ENCODE measurements at places on chromosomes 4 and X.
A peak's percentile ranks its signal among the peaks of the same experiment; 100 is the strongest.

- DNase-seq = peak; percentile 86
Measured at GRCh38 chr4:189202182-189202868, 738.3 kb upstream of the FRG1 start.

DNA sequence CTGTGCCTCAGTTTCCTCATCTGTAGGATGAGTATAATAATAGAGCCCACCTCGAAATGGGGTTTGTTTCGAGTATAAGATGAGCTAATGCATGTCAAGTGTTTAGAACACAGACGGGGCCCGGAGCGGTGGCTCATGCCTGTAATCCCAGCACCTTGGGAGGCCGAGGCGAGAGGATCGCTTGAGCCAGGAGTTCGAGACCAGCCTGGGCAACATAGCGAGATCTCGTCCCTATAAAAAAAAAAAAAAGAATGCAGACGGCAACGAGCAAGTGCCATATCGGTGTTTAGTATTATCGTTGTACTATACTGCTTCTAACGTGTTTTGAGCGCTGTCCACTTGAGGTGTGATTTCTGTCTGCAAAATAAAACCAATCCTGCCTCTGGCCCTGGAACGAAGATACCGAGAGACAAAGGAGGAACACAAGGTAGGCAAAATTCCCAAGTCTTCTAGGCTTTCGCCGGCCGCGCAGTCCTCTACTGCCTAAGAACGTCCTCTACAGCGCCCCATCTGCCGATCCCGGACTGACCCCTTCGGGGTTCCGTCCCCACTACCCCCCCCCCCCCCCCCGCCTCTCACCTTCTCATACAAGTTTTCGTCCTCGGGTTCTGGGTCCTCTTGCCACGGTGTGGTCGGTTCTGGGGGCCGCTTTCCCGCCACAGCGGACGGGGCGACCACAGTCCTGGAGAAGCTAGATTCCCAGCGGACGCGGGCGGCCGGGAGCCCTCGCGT, 442 bp downstream of the NDUFB11 start:
- no peak for DNase-seq

GRCh38 chrX:101415180-101416145, 7.4 kb downstream of the HNRNPH2 start:
- DNase-seq = peak; percentile 63

DNA sequence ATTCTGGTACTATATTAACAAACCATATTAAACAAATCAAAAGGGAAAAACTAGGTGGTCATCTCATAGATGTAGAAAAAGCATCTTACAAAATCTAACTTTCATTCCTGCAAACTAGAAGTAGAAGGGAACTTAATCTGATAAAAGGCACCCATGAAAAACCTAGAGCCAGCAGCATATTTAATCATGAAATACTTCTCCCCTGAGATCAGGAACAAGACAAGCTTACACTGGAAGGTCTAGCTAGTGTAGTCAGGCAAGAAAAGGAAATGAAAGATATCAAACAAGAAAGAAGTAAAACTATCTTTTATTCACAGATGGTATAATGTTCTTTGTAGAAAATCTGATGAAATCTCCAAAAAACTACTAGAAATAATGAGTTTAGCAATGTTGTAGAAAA, 41.2 kb downstream of the ATP10D start:
- DNase-seq = no peak

- DNase-seq = no peak
Measured at GRCh38 chrX:134373736-134374135, 86.2 kb upstream of the HPRT1 start.

DNA sequence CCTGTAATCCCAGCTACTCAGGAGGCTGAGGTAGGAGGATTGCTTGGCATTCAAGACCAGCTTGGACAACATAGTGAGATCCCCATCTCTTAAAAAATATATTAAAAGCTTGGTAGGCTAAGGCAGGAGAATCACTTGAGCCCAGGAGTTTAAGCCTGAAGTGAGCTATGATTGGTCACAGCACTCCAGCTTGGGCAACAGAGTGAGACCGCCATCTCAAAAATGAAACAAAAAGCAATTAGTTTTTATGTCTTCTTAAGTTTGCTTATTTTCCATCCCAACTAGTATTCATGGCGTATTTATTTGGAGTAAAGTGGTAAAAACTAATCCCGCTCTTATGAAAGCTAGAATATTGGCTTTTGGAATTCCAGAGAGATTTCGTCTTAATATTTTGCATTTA, 25.4 kb upstream of the PDE5A start:
- DNase-seq = no peak

- DNase-seq = no peak
Measured at GRCh38 chrX:83260288-83260687, 247.8 kb upstream of the POU3F4 start.

GRCh38 chr4:104449537-104449936, 45.2 kb downstream of the CXXC4 start:
- DNase-seq = no peak

- DNase-seq = no peak
Measured at GRCh38 chr4:5979981-5980380, 38.2 kb downstream of the C4orf50 start.

GRCh38 chrX:106898462-106898861, 4.7 kb downstream of the RIPPLY1 start:
- DNase-seq = no peak

DNA sequence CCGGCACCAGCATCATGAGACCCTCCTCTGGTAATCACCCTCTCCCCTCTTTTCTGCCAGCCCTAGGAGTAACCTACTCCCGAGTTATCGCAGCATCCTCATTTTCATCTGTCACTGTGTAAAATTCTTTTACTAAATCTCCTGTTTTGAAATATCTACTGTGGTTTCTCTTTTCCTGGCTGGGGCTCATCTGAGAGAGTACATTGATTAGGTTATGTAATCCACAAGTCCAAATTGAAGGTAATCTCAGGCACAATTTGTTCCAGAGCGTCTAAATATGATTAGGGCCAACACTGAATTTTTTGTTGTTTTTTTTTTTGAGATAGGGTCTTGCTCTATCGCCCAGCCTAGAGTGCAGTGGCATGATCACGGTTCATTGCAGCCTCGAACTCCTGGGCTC, 142.4 kb downstream of the SMIM20 start:
- DNase-seq = no peak

- DNase-seq = peak; percentile 20
Measured at GRCh38 chrX:48025561-48025960, 18.8 kb downstream of the SPACA5 start.

DNA sequence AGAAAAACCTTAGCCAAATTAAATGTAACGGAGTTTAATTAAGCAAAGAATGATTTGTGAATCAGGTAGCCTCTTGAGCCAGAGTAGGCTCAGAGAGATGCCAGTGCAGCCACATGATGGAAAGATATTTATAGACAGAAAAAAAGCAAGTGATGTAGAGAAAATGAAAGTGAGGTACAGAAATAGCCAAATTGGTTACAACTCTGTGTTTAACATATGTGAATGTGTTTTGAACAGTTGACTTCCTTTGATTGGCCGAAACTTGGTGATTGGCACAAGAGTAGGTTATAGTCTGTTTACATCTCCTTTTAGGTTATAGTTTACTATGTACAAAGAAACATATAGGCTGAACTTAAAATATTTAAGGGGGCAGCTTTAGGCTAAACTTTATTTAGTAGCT, 459.9 kb upstream of the BOD1L1 start:
- DNase-seq = no peak

- DNase-seq = no peak
Measured at GRCh38 chr4:81538716-81539427, 67.2 kb upstream of the RASGEF1B start.

GRCh38 chr4:15749001-15749400, 29.1 kb upstream of the CD38 start:
- no peak for DNase-seq
